Adrenal gland (tissue), 19 donors: ENCODE measurements at places on chromosomes 16 and 17.

DNA sequence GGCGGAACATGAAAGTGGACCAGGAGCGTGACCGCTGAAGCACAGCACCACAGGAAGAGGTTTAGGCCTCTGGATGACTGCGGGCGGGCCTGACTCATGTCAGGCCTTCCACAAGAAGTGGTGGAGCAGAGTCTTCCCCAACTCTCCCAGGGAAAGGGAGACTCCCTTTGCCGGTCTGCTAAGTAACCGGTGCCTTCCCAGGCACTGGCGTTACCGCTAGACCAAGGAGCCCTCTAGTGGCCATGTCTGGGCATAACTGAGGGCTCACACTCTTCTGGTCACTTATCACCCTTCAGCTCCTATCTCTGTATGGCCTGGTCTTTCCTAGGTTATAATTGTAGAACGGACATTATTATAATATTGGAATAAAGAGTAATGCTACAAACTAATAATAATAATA, 1931.9 kb downstream of the TP53TG3F start:
- no peak for DNase-seq

DNA sequence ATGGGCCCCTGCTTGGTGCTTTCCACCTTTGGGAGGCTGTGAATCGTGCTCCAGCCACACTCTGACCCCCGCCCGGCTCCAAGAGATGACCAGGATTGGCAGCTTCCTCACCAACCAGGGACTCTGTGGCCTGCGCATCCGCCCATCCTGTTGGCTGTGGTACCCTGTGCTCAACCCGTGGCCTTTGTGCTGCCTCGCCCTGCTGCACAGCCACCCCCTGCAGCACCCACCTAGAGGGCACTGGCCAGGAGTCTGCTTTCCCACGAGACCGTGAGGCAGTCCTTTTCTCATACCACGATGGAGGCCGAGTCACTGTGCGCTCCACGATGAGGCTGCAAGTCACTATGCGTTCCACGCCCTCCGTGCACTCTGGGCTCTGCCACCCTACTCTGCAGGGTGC, 19.4 kb downstream of the NME3 start:
- DNase-seq = no peak

GRCh38 chr16:14629612-14629918, 495 bp downstream of the PARN start:
- DNase-seq = no peak

DNA sequence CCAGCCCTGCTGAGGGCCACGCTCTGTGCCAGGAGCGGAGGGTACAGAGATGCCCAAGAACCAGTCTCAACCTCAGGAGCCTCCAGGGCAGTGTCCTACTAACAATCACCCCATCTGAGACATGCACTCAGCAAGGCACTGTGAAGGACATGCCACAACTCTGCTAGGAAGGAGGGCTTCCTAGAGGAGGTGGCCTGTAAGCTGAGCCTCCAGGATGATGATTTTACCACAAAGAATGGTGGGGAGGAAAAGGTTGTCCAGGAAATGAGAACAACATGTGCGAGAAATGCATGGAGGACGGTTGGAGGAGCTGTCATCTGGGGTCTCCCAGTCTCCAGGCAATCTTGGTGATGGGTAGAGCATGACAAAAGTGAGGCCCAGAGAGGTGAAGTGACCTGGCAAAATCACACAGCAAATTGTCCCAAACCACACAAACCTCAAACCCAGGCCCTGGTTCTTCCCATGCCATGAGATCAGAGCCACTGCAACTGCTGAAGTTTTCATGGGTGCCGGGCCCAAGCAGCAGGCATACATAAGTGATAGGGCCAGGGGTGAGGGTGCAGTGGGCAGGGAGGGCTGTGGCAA, 30.5 kb downstream of the CNGB1 start:
- DNase-seq = no peak

DNA sequence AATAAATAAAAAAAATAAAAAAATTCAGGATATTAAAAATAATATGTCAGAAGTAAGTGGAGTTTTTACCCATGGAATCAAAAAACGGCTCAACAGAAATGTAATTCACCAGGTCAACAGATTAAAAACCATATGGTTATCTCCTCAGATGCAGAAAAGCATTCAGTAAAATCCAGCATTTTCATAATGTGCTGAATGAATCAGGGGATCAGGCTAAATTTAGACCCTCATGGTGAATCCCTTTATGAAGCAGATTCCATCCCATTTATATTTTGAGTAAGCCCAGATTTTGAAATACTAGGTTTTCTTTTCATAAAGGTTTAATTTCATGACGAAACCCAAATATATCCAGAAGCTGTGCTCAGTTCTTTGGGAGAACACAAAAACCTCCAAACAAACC, 84.4 kb downstream of the OR1D5 start:
- DNase-seq = no peak

DNA sequence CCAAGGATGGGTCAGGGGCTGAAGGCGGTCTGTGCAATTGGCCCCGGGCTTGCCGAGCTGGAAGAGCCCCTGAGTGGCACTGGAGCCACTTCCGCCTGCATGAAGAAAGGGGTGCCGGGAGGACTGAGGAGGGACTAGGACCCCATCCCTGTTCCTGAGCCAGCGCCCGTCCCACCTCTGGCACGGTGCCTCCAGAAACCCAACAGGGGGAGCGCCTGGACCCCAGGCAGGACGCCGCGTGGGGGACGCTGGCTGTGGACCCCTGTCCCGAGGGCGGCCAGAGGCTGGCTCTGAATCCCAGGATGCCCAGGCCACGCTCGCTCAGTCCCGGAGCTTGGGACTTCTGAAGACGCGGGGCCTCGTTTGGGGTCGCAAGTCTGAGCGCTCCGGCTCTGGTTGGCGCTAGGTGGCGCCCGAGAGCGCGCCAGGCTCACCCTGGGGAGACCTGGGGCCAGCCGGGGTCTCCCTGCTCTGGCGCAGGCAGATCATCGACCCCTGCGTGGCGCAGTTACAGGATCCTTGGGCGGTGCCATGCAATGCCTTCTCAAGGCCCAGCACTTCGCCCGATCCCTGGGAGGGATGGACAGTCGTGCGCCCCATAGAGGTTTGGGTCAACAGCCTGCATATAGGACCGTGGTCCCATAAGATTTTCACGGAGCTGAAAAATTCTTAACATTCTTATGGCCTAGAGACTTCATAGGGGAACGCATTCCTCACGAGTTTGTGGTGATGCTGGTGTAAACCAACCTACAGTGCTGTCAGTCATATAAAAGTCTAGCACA, 58.5 kb upstream of the CREBBP start:
- no peak for DNase-seq

- no peak for DNase-seq
Measured at GRCh38 chr17:327296-327695, 25.3 kb downstream of the RPH3AL start.

DNA sequence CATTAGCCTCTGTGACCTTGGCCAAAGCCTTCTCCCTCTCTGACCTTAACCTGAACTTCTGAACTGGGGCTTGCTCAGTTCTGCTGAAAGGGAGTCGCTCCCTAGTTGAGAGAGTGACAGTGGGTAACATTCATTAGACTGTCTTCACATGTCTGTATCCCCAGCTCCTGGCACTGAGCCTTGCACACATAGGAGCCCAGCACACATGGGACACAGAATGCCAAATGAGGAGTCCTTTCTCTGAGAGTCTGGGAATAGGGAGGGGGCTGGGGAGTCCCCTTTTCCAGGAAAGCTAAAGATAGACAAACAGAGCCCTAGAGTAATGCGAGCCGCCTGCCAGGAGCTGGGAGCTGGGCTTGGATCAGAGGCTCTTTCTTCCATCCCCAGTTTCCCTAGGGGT, 2.5 kb downstream of the TAC4 start:
- peak; percentile 69 for DNase-seq

DNA sequence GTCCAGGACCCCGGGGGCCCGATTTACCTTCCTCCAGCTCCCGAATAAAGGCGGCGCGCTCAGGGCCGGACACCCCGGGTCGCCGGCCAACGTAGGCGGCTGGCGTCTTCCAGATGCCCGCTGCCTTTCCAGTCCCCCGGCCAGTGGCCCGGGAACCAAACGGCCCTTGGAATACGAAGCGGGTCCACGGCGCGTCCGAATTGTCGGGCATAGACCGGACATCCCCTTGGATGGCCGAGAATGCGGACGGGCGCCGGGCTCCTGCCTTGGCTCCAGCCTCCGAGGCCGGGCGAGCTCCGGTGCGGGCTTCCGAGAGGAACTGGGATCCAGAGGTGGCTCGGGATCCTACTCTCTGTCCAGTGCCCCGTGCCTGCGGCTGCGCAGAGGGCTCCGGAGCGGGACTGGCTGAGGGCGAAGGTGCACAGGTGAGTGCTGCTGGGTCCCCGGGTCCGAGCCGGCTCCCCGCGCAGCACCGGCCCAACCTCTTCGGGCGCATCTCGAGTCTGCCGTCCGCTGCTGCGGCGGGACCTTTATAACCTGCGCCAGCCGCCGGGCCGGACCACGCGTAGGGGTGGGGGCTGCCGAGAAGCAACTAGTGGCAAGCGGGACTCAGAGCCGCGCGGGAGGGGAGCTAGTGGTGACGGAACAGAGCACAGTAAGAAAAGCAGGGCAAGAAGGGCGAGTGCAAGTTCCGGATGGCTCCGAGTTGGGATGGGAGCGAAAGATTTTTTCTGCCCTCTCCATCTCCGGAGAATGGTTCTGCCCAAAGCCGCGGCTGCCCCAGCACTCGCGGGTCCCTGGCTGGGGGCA, at the start of gene HAP1:
Gene HAP1, minus strand, starts transcription at position 505 of the 810 bp plus-strand sequence. Its CDS starts 9 bp downstream, at position 496.
- DNase-seq = peak; percentile 35

DNA sequence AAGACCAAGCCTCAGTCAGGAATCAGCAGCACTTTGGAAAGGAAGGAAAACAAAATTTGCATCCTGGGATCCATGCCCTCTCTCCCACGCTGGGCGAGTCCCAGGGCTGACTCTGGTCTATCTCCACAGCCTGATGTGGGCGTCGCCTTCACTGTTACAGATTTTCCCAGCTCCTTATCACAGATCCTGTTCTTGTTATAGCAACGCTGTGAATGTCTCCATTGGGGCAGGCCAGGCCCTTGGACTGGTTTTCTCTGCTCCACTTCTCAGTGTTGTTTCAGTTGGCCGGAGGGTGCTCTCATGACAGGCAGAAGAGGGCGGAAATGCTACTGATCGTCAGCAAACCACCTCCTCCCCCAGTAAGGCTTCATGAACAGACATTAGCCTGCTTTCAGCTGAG, 127.9 kb upstream of the CDH11 start:
- peak; percentile 42 for DNase-seq

DNA sequence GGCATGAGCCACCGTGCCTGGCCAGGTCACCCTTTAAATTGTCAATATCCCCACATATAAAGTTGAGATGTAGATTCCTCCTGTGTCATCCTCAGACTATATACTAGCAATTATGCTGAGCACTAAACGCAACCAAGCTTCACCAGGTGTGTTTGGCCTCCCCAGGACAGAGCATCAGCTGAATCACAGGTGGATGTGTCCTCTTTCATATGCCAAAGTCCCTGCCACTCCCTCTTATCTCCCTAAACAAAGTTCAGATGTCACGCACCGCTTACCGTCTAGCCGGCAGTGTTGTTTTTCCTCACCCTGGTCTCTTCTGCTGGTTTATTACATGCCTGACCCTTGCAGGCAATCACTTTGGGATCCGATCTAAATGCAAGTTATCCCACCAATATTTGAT, 43.8 kb upstream of the ARHGAP44 start:
- no peak for DNase-seq

- no peak for DNase-seq
Measured at GRCh38 chr17:77472468-77473310, 331.9 kb downstream of the SEC14L1 start.

DNA sequence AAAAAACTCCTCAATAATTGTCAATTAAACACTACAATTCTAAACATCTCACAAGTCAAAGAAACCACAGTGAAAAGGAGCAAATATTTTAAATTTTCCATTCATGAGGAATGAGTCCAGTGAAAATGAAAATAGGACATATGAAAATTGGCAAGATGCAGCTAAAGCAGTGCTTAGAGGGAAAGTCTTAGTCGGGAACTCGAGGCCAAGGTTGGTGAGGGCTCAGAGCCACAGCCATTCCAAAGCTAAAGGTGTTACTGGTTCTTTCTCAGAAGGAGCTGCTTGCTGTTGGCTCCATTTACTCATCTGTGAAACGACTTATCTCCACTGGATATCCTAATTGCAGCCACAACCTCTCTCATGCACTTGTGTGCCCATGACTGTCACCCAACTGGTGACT, 6.5 kb downstream of the SLC38A8 start:
- DNase-seq = no peak

GRCh38 chr17:428414-428813, 75.8 kb upstream of the RPH3AL start:
- DNase-seq = no peak

DNA sequence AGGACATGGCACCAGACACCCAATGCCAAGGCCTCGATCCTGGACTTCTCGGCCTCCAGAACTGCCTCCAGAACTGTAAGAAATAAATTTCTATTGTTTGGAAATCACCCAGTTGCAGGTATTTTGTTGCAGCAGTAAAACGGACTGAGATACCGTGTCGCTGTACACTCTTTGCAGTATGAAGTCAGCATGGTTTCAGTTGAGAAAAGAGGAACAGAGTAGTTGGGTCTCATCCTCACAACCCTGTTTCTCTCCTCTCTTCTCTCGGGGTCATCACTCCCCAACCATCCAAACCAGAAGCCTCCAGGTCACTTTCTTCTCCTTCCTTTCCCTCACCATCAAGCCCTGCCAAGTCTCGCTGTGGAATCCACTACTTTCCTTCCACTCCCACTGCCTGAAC, 77.8 kb downstream of the ADCY9 start:
- DNase-seq = no peak

DNA sequence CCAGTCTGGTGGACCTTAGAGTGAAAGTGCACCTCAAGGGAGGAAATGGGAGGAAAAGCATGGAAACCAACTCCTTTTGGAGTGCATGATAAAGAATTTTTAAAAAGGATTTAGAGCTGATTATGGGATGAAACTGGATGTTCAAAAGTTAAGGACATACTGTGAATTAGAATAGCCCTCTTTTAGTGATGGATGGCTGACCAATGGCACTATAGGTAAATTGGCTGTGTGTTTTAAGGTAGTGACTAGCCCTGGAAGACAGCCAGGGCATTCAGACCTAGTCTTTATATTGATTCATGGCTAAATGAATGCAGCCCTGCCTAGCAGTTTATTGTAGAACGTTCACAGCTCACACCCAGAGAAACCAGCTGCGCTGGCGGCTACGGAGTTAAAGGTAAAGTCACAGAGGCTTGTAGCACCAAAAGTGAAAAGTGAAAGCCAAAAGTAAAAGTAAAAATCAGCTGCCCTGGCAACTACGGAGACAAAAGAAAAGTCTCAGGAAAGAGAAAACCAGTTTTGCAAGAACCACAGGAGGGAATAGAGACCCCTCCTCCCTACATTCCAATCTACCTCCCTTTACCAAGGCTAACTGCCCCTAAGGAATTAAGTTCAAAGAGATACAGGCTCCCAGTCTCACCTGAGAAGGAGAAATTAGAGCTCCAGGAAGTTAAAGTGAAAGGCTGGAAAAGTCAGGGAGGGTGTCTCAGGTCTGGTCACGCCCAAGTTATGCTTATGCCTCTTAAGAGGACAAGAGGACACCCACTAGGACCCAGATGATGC, 21.8 kb downstream of the ACSM1 start:
- no peak for DNase-seq

GRCh38 chr17:8253801-8254200, 4.7 kb downstream of the PFAS start:
- no peak for DNase-seq

- peak; percentile 7 for DNase-seq
Measured at GRCh38 chr16:69407702-69408323, 16.6 kb upstream of the CYB5B start.
